Mesenteric fat pad (tissue), 1 donor: ENCODE measurements at places on chromosomes 6 and 20. TPM values are rescaled to one million over a fixed set of nuclear protein-coding genes. Genes with fewer than 3 reads are reported as not detected.

Gene ARMH2
- total RNA-seq = not detected

Gene ZNF217
- 61.4 TPM for total RNA-seq

Gene OLIG3
- total RNA-seq = not detected

Gene TP53INP2
- total RNA-seq = 16.8 TPM

Gene C20orf141
- 0.84 TPM for total RNA-seq

Gene SAPCD1
- total RNA-seq = 2.0 TPM

Gene HFE
- total RNA-seq = 13.5 TPM

Gene TBPL1
- 16.5 TPM for total RNA-seq

Gene LINC00237
- not detected for total RNA-seq

Gene OR2W1
- total RNA-seq = not detected

Gene RSPH9
- not detected for total RNA-seq

Gene TAGAP
- total RNA-seq = 5.7 TPM

Gene GJA10
- total RNA-seq = not detected

Gene CDH22
- total RNA-seq = 0.35 TPM

Gene PTCRA
- total RNA-seq = not detected

Gene BIRC7
- total RNA-seq = 0.35 TPM

Gene CLVS2
- not detected for total RNA-seq

Gene TRIM40
- total RNA-seq = not detected

Gene SPATA25
- 4.0 TPM for total RNA-seq

Gene PKHD1
- not detected for total RNA-seq

Gene TREML1
- 0.55 TPM for total RNA-seq

Gene AIG1
- 46.4 TPM for total RNA-seq

Gene RNF182
- 1.7 TPM for total RNA-seq

Gene SFTA2
- total RNA-seq = not detected

Gene TNXB
- total RNA-seq = 187 TPM

Gene FOXP4
- 21.4 TPM for total RNA-seq

Gene KIF25
- total RNA-seq = 0.93 TPM

Gene HRH3
- not detected for total RNA-seq
